ENCODE measurements at places on chromosomes 2 and 18. TPM values are rescaled to one million over a fixed set of nuclear protein-coding genes. Genes with fewer than 3 reads are reported as not detected.

DNA sequence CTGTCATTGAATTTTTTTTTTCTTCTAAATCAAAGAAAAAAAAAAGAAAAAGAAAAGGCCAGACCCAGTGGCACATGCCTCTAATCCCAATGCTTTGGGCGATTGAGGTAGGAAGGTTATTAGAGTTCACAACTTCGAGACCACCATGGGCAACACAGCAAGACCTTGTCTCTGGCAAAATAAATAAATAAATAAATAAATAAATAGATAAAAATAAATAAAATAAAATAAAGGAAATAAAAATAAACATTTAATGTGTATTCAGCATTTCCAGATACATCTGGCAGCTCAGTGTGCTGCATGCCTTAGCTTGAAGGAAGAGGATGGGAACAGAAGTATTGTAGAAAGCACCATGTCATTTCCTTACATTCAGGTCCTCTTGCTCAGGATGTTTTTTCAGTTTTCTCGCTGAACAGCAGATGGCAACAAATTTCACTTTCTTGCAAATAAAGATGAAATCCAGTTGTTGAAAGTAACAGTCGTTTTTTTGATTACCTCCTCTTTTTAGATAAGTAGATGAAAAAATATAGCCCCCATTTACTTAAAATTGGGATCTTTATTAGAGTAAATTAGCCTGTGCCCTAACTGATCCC lies 25.7 kb upstream of the FAM178B start:
- peak; percentile 46 for DNase-seq

The SLC35F5 gene
- total RNA-seq = 283 TPM

DNA sequence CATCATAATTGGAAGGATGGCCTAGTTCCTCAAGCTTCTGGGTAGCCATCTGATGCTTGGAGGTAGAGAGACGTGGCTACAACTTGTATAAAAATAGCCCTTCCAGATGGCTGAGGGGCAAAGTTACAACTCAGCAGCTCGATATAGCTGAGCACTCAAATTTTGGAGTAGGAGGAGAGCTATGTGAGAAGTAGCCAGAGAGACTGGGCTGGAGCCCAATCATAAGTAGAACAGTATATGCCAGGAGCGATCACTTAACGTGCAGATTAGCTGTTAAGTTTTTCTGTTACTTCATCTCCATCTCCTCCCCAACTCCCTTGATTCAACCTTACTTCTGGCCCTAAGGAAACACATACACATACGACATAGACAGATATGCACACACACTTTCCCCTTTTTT lies 28.8 kb downstream of the CNRIP1 start:
- DNase-seq = no peak

The SLC5A6 gene
- 8.2 TPM for total RNA-seq

DNA sequence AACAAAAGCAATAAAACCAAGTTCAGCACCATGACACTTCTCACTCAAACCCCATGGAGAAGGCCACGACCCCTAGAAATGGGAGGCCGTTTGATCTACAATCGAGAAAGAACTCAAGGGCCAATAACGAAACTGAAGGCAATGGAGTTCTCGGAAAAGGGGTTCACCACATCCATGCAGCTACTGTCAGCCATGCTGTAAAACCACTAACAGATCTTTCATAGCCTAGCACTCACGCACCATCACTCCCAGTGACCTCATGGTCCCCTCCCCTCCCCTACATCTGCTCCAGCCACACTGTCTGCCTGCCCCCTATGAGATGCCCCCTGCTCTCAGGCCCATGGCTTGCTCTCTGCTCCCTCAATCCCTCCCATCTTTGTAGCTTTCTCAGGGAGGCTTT lies 135.3 kb downstream of the TMEM163 start:
- no peak for DNase-seq

The RAB10 gene
- total RNA-seq = 106 TPM

- no peak for DNase-seq
Measured at GRCh38 chr18:54094474-54094873, 130.0 kb downstream of the MBD2 start.

DNA sequence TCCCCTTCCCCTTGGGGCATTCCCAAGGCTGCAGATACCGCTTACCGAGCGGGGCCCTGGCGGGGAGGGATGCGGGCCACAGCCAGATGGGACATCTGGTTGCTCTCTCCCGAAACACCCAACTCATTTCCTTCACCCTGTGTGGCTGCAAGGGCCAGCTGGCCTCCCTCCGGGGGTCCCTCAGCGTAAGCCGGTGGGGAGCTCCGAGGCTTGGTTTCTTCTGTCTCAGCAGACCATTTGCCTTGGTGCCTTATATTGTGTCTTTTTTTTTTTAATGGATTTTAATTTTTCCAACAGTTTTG lies 107.6 kb upstream of the ODC1 start:
- no peak for DNase-seq

DNA sequence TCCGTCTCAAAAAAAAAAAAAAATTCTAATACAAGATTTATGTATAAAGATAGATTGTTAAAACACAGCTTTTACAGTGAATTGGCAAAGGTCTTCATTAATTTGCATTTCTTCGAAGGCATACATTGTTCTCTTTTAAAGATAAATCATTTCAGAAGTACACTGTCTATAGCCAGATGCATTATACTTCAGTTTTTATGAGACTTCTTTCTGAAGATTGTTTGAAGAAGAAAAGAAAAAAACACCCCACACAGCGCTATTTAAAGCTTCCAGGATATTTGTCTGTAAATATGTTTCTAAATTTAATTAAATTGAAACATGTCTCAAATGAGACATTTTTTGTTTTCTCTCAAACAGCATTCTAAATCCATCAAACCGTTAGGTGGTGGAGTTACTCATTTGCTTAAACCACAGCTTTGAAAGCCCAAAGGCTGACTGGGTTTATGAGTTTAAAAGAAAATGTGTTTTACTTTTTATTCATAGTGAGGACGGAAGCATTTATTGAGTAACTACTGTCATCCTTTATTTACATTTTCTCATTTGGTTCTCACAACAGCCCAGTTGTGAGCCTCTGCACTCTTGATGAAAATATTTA lies 42.4 kb upstream of the C1GALT1C1L start:
- no peak for DNase-seq

The LYPD1 gene
- total RNA-seq = 0.79 TPM
